ENCODE measurements at places on chromosomes 3 and 15.

DNA sequence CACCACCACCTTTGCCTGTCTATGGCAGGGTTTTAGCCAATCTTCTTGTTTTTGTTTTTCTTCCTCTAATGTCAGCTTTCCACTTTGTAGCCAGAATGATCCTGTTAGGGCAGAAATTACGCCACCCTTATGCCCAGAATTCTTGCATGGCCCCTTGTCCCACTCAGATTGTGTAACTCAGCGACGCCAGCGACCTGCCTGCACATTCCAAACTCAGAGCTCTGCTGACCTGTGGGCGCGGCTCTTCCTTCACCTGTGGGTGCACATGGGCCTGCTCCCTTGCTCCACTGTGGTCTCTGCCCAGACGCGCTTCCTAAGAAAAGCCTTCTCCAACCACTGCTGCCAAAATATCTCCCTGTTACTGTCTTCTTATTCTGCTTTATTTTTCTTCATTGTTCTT lies 45.0 kb downstream of the MED12L start:
- DNase-seq: no peak

- no peak for DNase-seq
These were observed 34.6 kb upstream of the SPRED1 start for GRCh38 chr15:38217788-38218609.

DNA sequence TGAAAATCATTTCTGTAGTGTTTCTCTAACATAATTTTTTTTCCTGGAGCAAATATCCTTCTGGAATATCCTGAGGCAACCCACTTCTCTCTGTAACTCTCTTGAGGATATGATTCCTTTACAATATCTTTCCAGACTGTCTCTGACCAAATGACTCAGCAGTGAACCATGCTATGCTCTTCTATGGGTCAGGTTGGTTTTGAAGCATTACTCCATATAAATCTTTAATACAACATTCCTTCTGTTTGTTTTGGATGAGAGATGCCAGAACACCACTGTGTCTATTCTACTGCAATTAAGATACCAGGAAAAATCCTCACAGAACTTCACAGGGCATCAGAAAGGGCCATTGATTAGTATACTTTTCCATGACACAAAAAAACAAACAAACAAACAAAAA lies 626.4 kb upstream of the ZNF385D start:
- DNase-seq: no peak

- DNase-seq: no peak
These were observed 65.2 kb downstream of the LSM3 start for GRCh38 chr3:14243782-14244181.

GRCh38 chr15:99202176-99202552 lies 47.2 kb downstream of the TTC23 start:
- DNase-seq: no peak

DNA sequence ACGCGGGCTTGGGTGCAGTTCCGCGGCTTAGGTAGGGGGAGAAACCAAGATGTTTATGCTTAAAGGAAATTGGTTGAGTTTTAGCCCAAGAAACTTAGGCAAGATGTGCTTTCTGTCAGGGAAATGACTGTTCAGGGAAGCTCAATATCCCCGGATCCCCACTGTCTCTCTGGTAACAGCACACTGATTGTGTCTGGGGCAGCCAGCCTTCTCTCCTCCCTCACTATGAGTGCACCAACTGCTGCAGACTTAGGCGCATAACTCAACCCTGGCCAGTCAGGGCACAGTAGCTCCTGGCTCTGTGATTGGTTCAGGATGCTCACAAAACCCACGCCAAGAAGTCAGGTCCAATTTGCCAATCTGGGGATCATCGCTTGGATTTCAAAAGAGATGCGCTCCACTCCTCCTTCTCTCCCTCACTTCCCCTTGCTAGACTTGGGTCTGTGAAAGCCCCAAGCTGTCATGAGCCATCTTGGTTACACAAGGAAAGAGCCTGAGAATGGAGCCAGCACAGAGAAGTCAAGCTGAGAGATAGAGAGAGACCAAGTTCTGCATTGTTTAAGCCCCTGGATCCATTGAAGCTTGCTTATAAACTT lies 42.5 kb upstream of the CACNA2D3 start:
- no peak for DNase-seq

- peak; percentile 26 for DNase-seq
These were observed 92.8 kb downstream of the GOLIM4 start for GRCh38 chr3:168002786-168003368.

GRCh38 chr3:120563356-120564022 lies 32.6 kb upstream of the NDUFB4 start:
- no peak for DNase-seq

GRCh38 chr3:48456456-48456855 lies 9.9 kb downstream of the ATRIP start:
- no peak for DNase-seq

DNA sequence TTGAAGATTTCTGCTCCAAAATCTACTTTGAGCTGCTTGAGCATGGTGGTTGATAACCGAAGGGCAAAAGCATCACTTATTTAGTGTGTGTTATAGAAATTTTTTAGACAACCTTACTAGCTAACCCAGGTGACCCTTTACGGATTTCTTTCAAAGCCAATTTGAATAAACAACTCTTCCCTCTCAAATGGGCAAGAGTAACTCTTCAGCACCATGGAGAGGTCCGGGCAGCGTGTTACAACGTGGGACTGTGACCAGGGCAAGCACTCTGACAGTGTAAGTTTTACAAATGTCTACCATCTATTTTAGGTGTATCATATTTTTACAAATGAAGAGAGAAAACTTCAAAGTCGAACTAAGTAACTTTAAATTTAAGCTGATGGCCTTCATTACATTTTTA lies 471.8 kb downstream of the MFSD1 start:
- no peak for DNase-seq

DNA sequence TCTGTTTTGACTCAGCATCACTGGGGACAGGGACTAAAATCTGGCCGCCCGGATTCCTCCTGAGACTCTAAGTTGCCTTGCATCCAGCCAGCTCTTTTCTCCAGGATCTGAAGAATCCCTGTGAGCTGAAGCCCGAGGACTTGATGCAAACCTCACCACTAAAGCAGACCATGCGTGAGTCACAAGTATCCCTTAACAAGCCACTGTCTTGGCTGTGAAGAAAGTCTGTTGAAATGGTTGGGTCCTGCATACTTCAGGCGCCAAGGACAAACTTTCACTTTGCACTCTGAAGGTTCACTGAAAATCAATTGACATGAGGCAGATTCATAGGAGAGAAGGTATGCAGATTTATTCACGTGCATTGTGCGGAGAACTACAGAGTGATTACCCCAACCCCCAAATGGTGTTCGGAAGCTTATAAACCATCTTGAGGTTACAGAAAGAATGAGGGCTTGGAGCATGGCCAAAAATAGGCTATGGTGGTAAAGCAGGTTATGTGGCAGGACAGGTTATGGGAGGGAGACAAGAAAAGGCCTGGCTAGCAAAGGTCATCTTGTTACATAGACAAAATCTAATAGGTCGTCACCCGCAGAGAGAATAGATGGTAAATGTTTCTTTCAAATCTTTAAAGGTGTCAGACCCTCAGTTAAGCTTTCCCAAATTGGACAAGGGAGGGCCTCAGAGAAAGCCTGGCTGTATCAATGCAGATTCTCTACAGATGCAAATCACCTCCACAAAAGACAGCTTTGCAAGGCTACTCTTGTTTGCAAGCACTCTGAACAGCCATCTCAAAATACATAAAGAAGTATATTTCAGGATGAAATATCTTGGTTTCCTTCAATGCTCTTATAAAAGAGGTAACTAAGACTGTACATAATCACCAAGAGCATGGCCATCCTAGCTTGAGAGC lies 126.3 kb upstream of the PLAAT1 start:
- DNase-seq: no peak

DNA sequence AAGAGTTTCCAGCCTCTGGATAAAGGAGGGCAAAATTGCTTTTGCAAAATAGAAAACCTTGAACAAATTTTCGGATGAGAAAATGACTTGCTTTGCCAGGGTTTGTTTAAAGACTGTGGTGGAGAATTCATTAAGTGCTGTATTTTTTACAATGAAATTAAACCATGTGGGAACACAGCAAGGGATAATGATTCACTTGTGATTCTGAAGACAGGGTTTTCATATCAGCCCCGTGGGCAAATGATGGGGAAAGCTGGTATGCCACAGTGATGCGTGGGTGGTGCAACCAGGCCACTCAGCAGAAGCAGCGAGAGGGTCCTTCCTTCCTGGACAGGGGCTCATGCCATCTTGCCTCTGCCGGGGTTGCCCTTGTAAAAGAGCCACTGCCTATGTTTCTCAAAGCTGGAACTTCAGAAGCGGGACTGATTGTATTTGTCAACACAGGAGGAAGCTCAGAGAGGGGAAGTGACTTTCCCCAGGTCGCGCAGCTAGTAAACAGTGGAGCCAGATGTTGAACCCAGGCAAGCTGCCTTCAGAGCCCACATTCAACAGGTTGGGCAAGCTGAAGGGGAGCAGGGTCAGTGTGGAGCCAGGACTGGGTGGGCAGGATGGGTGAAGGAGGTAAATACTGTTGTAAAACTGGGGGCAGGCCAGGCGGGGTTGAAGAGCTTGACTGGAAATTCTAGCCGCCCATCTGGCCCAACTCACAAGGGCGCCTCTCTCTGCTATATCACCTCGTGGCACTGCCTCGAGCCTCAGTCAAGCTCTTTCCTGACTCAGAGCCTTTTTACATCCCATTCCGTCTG lies 79.1 kb downstream of the TOP2B start:
- DNase-seq: no peak

DNA sequence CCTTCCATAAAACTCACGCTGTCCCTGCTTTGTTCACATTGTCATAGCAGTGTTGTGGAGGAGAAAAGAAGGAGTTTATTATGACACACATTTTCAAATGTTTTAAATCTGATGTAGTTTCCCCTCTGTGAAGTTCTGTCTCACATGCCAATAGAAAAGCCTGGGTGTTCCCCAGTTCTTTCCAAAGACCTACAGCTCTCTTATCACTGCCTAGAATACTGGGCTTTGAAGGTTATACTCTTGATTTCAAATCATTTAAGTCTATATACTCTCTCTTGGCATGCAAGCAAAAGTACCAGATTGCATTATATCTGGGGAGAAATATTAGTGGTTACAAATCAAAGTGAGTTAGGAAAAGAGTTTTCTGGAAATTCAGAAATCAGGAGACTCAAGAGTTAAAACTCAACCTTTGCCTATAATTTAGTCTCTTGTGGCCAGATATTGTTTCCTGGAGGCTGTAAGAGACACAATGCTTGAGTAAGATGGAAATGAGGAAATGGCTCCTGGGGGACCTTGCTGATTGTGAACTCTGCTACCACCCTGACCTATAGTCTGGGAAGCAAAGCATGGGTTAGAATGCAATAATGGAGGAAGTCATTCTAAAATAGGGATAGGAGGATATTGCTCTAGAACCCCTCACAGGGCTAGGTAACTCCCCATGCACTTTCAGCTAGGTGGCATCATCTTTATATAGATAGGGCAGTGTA lies 182.8 kb downstream of the KCNAB1 start:
- DNase-seq: no peak

DNA sequence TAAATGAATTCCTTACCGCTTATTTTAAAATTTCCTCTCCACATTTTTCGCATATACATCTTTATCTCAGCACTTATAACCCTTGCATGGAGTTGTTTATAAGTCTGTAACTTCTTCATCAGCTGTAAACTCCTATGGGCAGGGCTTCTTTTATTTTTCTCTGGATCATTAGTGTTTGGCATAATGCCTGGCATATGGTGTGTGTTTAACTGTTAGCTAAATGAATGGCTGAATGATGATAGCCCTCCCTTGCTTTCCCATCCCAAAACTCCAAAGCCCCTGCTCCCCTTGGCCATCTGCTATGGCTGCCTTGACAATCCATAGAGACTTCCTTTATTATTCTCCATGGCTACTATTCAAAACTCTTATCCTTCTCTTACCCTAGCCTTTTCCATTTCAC lies 48.1 kb upstream of the SEMA6D start:
- no peak for DNase-seq

- peak; percentile 29 for DNase-seq
These were observed 766.8 kb downstream of the TBL1XR1 start for GRCh38 chr3:176430244-176431037.

GRCh38 chr3:183313764-183314163 lies 60.7 kb downstream of the B3GNT5 start:
- no peak for DNase-seq

DNA sequence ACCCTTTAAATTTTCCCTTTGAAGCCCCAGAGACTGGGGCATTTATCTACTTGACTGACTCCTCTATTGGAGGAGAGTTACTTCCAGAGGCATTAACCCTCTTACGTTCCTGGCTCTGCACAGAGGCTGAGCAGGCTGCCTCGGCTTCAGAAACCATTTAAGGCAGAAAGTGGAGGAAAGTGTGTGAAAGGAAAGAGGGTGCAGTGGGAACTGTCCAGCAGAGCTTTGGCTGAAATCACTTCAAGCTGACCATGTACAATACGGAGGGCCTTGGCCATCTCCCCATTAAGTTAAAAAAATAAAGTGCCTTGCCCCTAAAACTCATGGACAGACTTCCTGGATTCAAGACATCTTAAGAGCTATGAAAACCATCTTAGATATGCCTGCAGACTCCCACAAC lies 238.7 kb downstream of the SV2B start:
- DNase-seq: no peak

GRCh38 chr15:28147801-28148200 lies 48.7 kb upstream of the OCA2 start:
- DNase-seq: no peak

DNA sequence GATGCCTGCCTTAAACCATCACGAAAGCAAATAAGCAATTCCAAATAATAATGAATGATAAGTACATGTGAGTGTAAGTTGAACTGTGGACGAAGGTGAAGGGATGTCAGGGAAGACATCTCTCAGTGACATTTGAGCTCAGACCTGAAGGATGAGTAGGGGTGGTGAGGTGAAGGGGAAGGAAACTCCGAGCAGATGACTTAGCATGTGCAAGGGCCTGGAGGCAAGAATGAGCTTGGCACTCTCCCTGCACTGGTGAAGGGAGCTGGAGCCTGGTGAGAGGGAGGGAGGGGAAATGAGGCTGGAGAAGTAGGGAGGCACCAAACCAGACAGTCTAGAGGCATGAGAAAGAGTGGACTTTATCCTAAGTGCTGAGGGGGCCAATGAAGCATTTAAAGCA lies 84.3 kb downstream of the MTHFS start:
- DNase-seq: no peak

- no peak for DNase-seq
These were observed 73.0 kb downstream of the UQCC5 start for GRCh38 chr3:52609316-52609815.

GRCh38 chr15:59299929-59300617 lies 72.6 kb downstream of the MYO1E start:
- DNase-seq: peak; percentile 97

Data from A549 (cell line).